ENCODE measurements at places on chromosomes 5 and 9. TPM values are rescaled to one million over a fixed set of nuclear protein-coding genes. Genes with fewer than 3 reads are reported as not detected.

The MEF2C gene
- 0.86 TPM for total RNA-seq

The TMEM171 gene
- 1.6 TPM for total RNA-seq

The NUP188 gene
- total RNA-seq, result 45.4 TPM

The ATOSB gene
- 44.3 TPM for total RNA-seq

The C5orf58 gene
- total RNA-seq, result not detected

The PCDHB11 gene
- not detected for total RNA-seq

The WHRN gene
- total RNA-seq, result 3.7 TPM

The PPP3R2 gene
- total RNA-seq, result not detected
